Cortex of kidney (tissue), 1 donor: ENCODE measurements at places on chromosomes 7 and 10.

DNA sequence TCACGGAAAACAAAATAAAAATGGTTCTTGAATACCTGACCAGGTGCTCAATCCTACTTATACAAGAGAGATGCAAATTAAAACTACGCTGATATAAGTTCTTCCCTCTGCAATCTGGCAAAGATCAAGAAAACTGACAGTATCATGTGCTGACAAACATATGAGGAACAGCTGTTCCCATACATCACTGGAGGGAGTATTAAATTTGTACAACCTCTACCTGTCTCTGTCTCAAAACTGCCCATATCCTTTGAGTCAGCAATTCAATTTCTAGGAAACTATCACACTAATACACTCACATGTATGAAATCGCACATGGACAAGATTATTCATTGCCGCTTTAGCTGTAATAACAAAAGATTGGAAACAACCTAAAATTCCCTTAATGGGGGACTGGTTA, 11.0 kb upstream of the IL6 start:
- DNase-seq: no peak

- no peak for DNase-seq
Measured at GRCh38 chr7:17685141-17685540, 255.2 kb downstream of the SNX13 start.

DNA sequence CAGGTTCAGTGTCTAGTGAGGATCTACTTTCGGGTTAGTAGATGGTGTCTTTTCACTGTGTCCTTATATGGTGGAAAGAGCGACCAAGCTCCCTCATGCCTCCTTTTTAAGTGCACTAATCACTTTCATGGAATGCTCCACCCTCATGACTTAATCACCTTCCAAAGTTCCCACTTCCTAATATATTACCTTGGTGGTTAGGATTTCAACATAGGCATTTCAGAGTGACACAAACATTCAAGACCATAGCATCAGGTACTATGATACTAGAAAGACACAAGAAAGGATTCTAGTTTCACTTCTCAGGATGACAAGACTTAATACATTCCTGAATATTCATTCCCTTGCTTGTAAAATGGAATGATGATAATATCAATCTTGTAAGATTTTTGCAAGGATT, 119.1 kb upstream of the FAM3C start:
- DNase-seq: no peak

- no peak for DNase-seq
Measured at GRCh38 chr10:51950996-51951555, 251.7 kb upstream of the CSTF2T start.

DNA sequence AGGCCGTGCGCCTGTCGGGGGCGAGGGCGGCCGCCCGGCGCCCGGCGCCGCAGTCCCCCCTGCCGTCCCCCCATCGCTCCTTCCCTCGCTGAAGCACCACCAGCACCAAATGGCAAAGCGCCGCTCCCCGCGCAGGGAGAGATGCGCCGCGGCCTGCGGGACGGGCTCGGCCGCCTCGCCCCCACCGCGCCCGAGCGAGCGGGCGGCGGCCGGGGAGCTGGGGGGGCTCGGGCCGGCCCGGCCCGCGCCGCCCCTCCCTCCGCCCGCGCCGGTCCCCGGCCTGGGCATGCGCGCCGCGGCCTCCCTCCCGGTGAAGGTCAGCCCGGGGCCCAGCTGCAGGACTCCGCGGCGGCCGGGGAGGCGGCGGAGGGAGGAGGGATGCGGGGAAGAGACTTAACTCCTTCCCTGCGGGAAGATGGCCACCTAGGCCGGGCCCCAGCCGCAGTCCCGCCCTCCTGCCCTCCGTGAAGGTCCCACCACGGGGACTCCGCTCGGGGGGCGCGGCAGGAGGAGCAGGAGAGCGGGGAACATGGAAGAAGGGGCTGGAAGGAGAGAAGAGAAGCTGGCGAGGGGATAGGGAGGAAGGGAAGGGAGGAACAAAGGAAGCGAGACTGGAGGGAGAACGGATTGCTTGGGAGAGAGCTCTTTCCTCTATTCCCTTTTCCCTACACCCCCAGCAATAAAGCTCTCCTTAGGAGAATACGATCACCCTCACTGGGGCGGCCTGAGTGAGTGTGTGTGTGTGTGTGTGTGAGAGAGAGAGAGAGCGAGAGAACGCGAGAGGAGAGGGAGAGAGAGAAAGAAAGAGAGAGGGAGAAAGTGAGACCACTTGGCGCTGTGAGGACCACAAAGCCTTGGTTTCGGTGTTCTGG, 3.4 kb upstream of the SMARCD3 start:
- no peak for DNase-seq

GRCh38 chr7:199483-200249, 7.3 kb downstream of the FAM20C start:
- DNase-seq: no peak

DNA sequence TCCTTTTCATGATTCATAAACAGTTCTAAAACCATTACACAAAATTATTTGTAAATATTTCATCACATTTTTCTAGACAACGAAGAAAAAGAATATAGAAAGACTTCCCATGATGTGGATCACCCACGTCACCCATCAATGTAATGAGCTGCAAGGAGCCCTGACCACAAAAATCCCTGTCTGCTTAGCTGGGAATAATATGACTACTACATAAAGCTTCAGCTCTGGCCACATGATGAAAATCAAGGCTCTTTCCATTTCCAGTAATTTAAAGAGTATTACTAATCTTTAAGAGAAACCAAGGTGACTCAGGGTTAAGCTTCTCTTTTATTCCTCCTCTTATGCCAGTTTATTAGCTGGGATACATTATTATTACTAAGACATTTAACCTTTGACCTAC, 180.8 kb upstream of the CACNA2D1 start:
- no peak for DNase-seq

DNA sequence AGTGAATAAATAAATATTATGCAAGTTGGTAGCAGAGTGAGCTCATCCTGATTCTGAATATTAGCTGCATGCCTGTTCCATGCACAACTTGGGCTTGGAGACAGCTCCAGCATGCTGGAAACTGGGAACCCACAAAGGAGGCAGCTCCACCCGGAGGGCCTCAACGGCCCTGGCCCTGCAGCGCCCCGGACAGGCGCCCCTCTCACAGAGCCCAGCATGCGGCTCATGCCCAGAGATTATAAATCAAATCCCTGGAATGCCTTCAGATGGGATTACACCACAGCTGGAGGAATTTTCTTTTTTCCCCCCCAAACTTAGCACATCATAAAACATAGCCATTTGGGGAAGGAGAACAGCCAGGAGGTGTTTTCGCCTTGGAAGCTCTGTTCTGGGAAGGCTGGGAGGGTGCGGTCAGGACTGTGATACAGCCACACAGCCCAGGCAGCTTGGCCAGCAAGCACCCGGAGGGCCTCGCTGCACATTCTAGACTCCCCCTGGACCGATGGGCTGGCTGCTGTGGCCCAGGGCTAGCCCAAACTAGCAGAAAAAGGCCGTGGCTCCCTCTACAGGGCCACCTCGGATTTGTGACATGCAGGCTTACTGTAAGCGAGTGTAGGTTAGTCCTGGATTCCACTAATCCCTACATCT, 102.4 kb downstream of the PTPN20 start:
- DNase-seq: no peak

GRCh38 chr10:104113376-104113956, 8.5 kb upstream of the SFR1 start:
- DNase-seq: no peak

- DNase-seq: no peak
Measured at GRCh38 chr7:73879977-73880681, 19.2 kb downstream of the TMEM270 start.

DNA sequence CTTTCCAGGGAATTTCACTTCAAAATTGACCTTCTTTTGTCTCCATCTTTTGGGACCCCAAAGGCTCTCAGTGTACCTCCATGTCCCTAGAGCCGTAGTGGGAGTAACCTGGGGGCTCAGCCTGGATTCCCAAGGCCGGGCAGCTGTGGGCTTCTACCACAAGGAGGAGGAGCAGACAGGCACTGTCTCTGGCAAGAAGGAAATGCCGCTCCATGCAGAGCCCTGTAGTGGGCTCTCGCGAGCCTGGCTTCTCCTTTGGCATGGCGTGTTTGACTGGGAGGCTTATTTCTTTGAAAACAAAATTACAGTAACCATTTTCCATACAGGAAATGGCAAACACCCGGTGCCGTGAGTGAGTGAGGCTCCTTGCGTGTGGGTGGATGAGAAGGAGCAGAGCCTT, 76.8 kb upstream of the FAM180A start:
- no peak for DNase-seq

DNA sequence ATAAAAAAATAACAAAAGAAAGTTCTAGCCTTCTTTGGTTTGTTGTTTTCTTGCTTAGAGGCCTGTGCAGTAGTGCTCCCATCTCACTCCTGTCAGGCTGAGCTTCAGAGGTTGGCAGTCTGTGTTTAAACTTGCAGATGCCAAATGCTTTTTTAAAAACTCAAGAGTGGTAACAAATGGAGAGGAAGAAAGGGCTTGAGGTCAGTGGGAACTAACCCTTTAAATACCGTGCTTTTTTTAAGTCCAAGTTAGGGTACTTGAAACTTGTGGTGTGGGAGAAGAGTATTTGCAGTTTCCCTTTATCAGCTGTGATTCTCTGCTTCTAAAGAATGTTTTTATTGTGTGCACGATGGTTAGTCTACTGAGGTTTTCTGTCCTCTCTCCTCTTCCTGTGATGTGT, 29.4 kb downstream of the ZRANB1 start:
- DNase-seq: no peak

DNA sequence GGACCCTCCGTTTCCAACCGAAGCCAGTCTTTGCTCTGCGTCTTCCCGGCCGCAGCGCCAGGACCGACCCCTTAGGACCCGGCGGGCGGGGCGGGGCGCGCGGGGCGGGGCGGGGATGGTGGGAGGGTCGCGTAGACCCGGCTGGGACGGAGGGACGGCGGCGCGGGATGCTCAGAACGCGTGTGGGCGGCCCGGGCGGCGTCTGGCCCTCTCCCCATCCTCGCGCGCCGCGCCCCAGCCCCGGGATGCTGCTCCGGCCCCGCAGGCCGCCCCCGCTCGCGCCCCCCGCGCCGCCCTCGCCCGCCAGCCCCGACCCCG, at the start of gene UTF1:
Gene UTF1, plus strand, starts transcription at position 174 of the 318 bp plus-strand sequence. Its CDS starts 72 bp downstream, at position 246.
- DNase-seq: no peak
